Panc1 (cell line): ENCODE measurements at places on chromosomes 4 and X. TPM values are rescaled to one million over a fixed set of nuclear protein-coding genes. Genes with fewer than 3 reads are reported as not detected.

The FRMPD3 gene
- total RNA-seq, result 0.31 TPM

GRCh38 chr4:80207664-80208063 lies 10.4 kb downstream of the PRDM8 start:
- DNase-seq, result no peak
- no peaks in the 10 kb centered on the region for H3K36me3 ChIP-seq
- no peak overlapping the region for H3K4me3 ChIP-seq
- no peaks in the 10 kb centered on the region for H3K27me3 ChIP-seq

- H3K27me3 ChIP-seq, result no peaks in the 10 kb centered on the region
- no peak for DNase-seq
- H3K36me3 ChIP-seq, result no peaks in the 10 kb centered on the region; the same call in 1 of the 2 replicates
These were observed 57.0 kb upstream of the MSN start for GRCh38 chrX:65610481-65610880.

GRCh38 chr4:112817933-112818593 lies 181.1 kb downstream of the LARP7 start:
- peak overlapping the region; percentile 38 for H3K4me3 ChIP-seq
- no peaks in the 10 kb centered on the region for H3K36me3 ChIP-seq
- peak; percentile 27 for DNase-seq
- H3K4me1 ChIP-seq, result no peaks in the 10 kb centered on the region
- no peaks in the 10 kb centered on the region for H3K27me3 ChIP-seq

The NLGN4X gene
- total RNA-seq, result not detected

DNA sequence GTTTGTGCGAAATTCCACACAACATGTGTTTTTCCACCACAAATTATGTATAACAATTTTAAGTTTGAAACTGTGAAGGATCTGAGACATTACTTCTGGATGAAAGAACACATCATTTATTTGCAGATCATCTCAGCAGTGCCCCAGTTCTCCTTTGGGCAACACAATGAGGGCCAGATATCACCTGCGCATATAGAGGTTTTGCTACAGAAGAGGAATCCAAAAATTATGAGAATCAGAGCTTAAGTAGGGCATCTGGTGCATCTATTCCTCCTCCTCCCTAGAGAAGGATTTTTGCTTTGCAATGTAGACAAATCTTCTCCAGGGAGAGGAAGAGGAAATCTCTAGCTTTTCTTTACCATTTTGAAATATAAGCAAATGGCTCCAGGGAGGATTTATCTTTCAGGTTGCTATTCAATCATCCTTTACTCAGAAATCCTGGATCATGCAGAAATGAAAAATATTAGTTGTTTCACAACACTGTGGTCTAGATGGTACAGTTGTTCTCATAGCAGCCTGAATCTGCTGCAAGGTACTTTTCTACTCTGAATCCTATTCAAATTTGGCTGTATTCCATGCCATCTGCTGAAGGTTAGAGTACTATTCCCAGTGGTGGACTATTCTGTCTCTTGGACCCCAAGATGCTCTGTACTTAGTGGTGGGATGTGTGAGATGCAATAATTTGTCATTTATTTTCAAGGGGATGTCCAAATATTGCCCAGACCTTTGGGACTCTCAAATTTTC lies 132.1 kb downstream of the SNCA start:
- H3K27ac ChIP-seq, result no peak overlapping the region
- no peak overlapping the region for H3K4me3 ChIP-seq
- no peaks in the 10 kb centered on the region for H3K27me3 ChIP-seq
- no peak for DNase-seq
- H3K4me1 ChIP-seq, result no peaks in the 10 kb centered on the region
- no peaks in the 10 kb centered on the region for H3K36me3 ChIP-seq

The ARX gene
- 0.15 TPM for total RNA-seq

DNA sequence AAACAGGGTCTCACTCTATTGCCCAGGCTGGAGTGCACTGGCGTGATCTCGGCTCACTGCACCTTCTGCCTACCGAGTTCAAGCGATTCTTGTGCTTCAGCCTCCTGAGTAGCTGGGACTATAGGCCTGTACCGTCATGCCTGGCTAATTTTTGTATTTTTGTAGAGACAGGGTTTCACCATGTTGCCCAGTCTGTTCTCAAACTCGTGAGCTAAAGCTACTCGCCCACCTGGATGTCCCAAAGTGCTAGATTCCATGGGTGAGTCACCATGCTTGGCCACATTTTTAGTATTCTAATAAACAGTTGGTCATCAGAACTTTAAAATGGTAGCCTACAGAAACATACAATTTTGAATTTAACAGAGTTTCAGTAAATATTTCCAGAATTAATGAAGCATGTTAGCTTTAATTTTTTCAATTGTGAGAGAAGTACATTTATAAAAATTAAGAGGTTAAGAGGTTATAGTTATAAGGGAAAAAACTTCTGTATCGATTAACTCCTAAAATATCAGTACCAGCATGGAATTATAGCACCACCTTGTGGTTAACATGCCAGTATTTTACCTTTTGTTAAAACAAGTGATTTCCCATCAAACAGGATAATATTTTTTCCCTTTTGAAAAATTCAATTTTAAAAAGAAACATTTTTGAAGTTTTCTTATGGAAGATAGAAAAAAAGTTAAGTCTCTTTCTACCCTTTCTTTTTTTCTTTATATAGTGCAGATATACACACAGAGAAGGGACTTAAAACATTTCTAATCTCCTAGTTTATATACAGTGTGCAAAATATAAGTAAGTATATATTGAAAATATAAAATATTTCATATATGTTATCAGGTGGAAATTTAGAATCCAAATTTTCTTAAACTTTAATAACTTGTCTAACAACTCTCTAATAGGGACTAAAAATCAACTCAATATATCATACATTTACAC lies 35.4 kb downstream of the CEP44 start:
- H3K27ac ChIP-seq, result no peak overlapping the region
- peak; percentile 10 for DNase-seq
- H3K4me3 ChIP-seq, result no peak overlapping the region
- no peaks in the 10 kb centered on the region for H3K36me3 ChIP-seq
- H3K4me1 ChIP-seq, result no peaks in the 10 kb centered on the region
- no peaks in the 10 kb centered on the region for H3K27me3 ChIP-seq

- no peak overlapping the region for H3K4me3 ChIP-seq
- no peaks in the 10 kb centered on the region for H3K27me3 ChIP-seq
- no peaks in the 10 kb centered on the region for H3K36me3 ChIP-seq
- no peak for DNase-seq
These were observed 5.1 kb downstream of the PF4 start for GRCh38 chr4:73976716-73977115.

The SLC9B2 gene
- 14.6 TPM for total RNA-seq

GRCh38 chr4:152847376-152847775 lies 67.6 kb downstream of the ARFIP1 start:
- H3K4me3 ChIP-seq, result no peak overlapping the region
- H3K4me1 ChIP-seq, result no peaks in the 10 kb centered on the region; the same call in 1 of the 2 replicates
- H3K27ac ChIP-seq, result no peak overlapping the region
- DNase-seq, result no peak
- no peaks in the 10 kb centered on the region for H3K27me3 ChIP-seq
- H3K36me3 ChIP-seq, result no peaks in the 10 kb centered on the region

DNA sequence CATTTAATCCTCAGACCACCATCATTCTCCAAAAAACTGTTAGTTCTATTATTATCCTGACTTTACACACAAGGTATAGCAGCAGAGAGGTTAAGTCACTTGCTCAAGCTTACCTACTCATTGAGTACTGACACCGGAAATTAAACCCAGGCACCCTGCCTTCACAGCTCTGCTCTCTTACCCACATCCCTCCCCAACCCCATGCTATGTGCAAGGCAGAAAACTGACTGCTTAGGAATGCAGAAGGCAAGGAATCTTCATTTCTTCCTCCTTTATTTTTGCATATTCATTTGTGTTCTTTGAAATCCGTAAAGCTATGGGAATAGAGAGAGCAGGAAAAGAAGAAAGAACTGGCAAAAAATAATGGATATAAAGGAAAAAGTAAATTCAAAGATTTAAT lies 261.8 kb downstream of the PAPSS1 start:
- H3K4me1 ChIP-seq, result no peaks in the 10 kb centered on the region
- no peaks in the 10 kb centered on the region for H3K27me3 ChIP-seq
- H3K4me3 ChIP-seq, result no peak overlapping the region
- DNase-seq, result no peak
- no peaks in the 10 kb centered on the region for H3K36me3 ChIP-seq
- no peak overlapping the region for H3K27ac ChIP-seq

DNA sequence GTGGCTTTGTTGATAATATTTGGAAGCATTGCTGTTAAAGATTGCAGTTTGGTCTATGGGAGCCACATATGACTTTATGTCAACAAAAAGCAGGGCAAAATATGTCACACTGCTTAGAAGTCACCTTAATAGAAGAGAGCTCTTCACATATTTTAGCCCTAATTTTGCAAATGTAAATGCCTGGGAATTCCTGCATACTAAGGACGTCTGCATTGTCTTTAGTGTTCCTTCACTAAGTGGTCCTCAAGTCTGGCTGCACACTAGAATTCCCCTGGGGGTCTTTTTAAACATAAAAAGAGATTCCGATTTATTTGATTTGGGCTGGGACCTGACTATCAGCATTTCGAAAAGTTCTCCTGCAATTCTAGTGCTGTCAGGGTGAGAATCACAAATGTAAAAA lies 495.1 kb upstream of the FAM241A start:
- H3K36me3 ChIP-seq, result no peaks in the 10 kb centered on the region
- H3K4me1 ChIP-seq, result no peaks in the 10 kb centered on the region
- no peaks in the 10 kb centered on the region; the same call in 1 of the 2 replicates for H3K27me3 ChIP-seq

The BCORL1 gene
- 67.4 TPM for total RNA-seq

DNA sequence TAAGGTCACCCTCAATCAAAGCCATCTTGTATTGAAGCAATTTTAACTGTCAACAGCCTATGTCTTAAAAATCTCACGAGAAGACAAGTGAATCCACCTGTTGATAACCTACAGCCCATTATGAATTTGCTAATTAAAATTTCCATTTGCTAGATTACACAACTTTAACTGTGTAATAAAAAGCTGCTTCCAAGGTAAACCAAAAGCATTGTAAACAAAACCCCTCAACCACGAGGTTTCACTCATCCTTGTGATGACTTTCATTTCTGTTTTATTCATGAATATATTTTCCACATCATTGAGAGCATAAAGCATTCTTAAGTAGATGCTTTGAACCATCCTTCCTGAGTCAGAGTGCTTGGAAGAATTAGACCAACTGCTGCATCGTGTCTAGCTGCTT lies 217.5 kb upstream of the GYPA start:
- no peak for DNase-seq
- H3K36me3 ChIP-seq, result no peaks in the 10 kb centered on the region
- no peaks in the 10 kb centered on the region for H3K4me1 ChIP-seq
- no peaks in the 10 kb centered on the region for H3K27me3 ChIP-seq

The GC gene
- 0.31 TPM for total RNA-seq
